ENCODE measurements at places on chromosomes 6 and 20.

GRCh38 chr20:62338294-62338620 lies 28.9 kb downstream of the LAMA5 start:
- DNase-seq = no peak

GRCh38 chr6:30830438-30830837 lies 53.9 kb upstream of the DDR1 start:
- DNase-seq = no peak

DNA sequence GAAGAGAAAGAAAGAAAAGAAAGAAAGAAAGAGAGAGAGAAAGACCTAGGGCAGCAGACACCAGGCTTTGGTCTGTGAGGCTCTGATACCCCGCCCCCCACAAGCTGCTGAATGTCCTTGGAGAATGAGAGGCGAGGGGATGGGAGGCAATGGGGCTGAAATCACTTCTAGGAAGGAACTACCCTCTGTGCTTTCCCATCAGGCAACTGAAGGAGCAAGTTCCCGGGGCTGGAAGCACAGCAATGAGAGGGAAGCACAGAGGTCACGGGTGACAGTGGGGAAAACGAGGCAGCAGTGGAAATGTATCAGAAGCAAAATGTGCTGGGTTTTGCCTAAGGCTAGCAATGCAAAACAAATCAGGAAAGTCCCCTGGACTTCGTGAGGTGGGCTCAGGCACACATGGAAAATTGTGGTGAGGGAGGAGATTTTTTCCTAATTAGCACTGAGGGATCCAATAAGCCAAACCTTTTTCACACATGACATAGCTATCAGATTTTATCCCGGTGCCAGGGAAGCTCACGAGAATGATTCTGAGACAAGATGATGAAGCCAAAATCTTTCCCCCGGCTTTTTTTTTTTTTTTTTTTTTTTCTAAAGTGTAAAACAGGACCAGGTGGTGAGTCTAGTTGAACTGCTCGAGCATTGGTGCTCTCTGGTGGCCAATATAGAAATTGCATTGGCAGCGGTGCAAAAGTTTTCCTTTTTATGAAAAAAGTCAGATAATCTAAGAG lies 16.8 kb upstream of the ARFGEF2 start:
- DNase-seq = peak; percentile 67

- DNase-seq = peak; percentile 23
Observed at GRCh38 chr6:100617633-100618350, 153.1 kb upstream of the SIM1 start.

GRCh38 chr6:66538551-66539135 lies 831.6 kb upstream of the EYS start:
- no peak for DNase-seq

GRCh38 chr6:155171109-155171746 lies 92.6 kb upstream of the CLDN20 start:
- DNase-seq = peak; percentile 98

DNA sequence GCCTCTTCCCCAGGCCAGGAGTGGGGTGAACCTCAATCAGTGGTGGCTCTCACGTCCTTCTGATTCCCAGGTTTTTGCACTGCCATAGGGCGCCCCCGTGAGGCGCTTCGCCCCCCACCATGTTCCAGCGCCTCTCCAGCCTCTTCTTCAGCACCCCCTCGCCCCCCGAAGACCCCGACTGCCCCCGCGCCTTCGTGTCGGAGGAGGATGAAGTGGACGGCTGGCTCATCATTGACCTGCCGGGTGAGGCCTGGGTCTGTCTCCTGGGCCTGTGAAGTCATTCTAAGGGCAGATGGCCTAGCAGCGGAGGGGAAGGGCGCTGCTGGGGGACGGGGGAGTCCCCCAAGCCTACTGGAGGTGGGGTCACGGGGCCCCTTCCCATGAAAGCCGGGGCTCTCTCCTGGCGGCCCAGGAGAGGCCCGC lies 4.5 kb downstream of the TP53INP2 start:
- DNase-seq = peak; percentile 29

DNA sequence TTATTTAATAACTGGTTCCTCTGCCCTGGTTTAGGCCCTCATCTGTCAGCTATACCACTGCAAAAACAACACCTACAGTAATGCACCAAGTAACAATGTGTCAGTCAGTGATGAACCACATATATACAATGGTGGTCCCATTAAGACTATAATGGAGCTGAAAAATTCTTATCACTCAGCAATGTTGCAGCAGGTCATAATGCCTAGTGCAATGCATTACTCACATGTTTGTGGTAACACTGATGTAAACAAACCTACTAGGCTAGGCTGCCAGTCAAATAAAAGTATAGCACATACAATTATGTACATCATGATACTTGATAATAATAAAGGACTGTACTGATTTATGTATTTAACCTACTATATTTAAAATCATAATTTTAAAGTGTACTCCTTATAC lies 31.3 kb downstream of the RARS2 start:
- DNase-seq = peak; percentile 14

DNA sequence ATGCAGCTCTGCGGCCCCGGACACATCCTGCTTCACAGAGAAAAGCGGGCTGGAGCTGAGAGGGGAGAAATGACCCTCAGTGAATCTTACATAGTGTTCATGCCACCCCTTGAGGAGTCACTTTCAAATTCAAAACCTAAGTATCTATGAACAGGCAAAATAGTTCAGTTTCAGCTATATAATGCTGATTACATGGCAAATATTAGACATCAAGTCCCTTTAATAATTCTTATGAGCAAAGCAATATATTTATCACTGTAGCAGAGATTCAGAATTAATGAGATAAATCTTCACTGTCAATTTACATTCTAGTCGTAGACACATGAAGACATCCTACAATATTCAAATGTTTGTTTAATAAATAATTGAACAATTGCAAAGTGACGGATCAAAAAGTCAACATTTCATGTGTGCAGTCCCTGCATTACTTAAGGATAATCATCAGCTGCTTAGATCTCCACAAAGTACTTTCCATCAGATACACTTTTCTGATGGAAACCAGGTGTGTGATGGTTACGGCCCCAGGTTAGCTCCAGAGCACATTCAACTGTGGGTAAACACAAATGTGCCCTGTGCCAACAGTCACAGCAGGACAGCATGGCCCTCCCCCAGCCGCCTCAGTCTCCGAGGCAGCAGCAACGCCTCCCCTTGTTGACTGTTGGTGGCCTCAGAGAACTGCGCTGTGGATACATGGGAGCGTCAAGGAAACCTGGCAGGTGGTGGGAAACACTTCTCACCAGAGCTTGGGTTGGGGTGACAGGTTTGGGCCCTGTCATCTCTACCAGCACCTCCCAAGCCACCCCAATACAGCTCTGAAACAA lies 787 bp upstream of the PRR18 start:
- no peak for DNase-seq

DNA sequence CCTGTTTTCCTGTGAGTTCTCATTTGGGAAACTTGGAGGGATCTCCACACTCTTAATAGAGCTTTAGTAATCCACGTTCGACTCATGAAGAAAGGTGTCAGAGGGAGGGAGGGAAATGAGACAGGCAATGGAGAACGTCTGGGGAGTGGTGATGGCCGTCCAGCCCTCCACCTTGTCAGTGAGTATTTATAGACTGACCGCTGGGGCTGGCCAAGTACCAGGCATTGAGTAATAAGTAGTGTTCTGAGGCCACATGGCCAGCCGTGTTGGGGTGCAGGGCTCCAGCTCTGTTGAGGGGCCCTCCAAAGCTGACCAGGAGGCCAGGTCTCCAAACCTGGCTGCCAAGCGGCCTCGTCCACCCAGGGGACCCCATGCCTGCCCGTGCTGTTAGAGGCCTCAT lies 11.3 kb upstream of the DSN1 start:
- DNase-seq = no peak
